Left ventricle myocardium inferior (tissue), 1 donor: ENCODE measurements at places on chromosomes 11 and 22. TPM values are rescaled to one million over a fixed set of nuclear protein-coding genes. Genes with fewer than 3 reads are reported as not detected.

DNA sequence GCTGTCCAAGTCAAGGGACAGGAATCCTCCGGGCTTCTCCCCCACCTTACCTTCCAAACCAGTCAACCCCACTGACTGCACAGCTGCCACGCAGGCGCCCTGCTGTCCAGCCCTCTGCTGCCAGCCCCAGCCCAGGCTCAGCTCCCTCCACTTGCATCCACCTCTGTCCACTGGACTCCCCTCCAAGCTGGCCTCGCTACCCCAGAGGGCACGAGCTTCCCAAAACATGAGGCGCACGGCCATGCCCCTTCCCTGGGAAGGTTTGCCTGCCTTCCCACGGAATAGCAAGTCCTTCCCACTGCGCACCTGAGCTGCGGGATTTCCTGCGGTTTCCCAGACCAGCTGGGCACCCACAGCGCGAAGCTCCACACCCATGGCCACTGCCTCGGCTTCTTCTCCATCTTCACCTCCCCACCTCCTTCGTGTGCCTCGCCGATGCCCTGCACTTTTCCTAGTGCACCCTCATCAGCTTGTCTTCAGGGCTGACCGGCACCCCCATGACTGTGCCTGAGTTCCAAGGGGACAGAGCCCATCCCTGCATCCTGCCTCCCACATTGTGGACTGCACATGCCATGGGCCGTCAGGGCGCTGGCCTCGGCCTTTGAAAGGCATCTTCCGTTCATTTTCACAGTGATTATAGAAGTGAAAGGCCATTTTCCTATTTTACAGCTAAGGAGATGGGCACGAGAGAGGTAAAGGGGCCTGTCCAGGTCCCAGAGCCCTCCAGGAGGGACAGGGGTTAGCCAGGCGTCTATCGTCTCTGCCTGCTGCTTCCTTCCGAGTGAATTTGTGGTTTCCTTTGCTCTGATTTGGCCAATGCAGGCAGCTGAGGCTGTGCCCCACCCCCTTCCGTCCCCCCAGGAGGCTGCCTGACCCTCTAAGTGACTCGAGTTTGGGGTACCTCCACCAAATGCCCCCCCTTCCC, 16.4 kb downstream of the IFITM10 start:
- no peak for DNase-seq

DNA sequence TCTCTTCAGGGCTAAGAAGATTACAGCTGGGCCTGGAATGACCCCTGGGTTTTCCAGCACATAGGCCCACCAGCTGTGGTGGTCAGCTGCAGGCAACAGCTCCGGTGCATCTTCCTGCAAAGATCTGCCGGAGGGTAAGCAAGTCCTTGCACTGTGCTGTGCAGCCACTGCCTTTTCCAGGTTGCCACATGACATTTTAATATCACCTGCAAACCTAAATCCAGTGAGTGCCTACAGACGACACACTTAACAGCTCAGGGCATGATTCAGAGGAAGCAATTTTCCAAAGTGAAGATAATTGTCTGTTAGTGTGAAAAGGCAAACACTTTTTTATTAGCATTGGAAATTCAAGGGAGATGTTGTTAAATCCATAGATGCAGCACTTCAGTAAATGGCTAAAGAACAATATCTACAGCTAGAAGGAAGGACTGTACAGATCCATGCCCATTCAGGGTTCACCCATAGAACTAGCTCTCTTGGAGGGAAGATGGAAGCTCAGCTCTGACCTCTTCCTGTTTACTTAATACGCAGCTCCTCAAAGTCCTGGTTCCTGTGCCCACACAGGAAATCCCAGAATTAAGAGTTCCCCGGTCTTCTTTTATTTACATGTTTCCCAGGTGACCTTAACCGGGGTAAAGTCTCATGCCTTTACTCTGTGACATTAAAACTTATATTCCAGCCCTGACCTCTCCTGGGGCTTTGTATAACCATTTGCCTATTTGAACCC, 13.3 kb upstream of the NRIP3 start:
- no peak for DNase-seq

- DNase-seq: no peak
Observed at GRCh38 chr11:9527481-9528135, 45.9 kb upstream of the WEE1 start.

The ST13 gene
- 181 TPM for total RNA-seq

DNA sequence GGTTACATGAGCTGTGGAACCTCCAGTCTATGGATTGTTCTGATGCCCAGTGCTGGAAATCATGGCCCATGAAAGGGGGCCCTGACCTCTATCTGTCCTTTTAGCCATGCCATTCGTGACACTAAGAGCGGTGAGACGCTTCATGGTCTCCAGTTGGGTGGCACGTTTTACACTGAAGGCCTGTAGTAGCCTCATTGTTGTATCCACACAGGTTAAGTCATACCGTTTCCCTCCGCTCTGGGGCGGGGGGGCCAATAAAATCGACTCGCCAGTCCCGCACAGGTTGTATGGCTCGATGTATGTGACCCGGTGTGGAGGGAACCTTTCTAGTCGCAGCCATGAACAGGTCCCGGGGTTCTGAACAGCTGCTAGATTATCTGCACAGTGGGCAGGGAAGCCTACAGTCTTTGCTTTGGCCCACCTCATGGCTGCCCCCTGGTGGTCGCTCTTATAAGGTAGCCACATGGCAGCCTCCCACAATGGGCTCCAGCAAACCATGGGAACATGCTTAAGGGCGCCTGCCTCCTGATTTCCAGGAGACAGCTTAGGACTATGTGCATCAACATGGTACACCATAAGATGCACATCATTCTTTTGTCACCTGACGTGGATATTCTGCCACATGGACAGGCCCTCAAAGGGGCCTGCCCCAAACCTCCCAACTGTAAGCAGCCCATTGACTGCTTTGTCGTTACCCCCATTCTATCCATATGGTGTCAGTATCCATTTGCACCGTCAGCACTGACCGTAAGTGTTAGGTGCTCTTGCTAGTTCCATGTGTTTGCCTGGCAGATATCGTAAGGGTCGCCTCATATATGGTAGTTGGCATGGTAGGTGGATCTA, 19.7 kb upstream of the APOL3 start:
- peak; percentile 89 for DNase-seq

GRCh38 chr11:2089536-2090165, 49.5 kb downstream of the IGF2 start:
- DNase-seq: no peak

- DNase-seq: peak; percentile 50
Observed at GRCh38 chr11:66002648-66003225, 434 bp downstream of the BANF1 start.

The C11orf52 gene
- 1.2 TPM for total RNA-seq

- DNase-seq: no peak
Observed at GRCh38 chr11:63760487-63761079, 8.0 kb downstream of the ZFTA start.

The NUP50 gene
- 12.9 TPM for total RNA-seq

DNA sequence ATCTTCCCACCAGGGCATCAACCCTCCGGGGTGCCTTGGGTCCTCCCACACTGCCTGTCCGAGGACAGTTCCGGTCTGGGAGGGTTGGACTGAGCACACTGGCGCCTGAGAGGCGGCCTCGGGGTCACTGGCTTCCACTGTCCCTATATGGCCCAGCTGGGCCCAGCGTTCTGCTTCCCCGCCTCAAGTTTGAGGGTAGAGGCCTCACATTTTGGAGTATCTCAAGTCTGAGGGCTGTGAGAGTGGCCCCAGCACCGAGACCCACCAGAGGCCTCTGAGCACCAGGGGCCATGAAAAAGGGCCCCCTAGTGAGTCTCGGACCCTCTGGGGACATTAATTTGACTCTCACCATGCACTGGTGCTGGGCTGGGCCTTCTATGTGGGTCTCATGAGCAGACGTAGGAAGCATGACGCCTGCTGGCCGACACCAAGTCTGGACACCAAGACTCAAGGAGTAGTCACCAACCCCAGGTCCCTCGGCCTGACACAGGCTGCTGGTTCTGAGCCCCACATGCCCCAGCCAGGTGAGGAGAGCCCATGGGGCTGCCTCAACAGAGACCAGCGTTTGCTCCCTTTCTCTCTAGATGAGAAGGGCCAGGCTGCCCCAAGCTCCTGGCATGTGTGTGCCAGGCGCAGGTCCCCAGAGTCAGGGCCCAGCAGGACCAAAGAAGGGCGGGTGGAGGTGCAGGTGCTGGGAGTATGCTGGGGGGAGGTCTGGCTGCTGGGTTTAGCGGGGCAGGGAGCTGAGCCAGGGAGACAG, 27.5 kb downstream of the ARVCF start:
- no peak for DNase-seq

- peak; percentile 22 for DNase-seq
Observed at GRCh38 chr11:35321532-35322317, 97.6 kb downstream of the SLC1A2 start.

GRCh38 chr11:98740321-98740720, 280.4 kb upstream of the CNTN5 start:
- DNase-seq: no peak

DNA sequence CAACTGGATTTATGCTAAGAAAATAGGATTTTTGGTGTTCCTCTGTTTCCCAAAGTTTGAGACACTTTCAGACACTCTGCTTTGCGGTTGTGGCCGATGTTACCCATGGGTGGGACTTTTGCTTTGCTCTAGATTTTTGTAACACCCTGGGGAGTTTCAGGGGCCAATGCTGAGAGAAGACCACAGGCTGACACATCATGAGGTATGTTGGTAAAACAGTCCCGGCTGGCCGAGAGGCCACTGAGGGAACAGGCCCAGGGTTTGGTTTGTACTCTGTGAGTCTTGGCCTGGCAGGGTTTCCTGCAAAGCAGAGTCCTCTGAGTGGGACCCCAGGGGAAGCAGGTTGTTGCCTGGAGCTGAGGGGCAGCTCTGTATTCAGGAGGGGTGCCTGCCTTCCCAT, 78.5 kb upstream of the PITPNB start:
- DNase-seq: no peak

GRCh38 chr11:129148487-129148886, 43.6 kb downstream of the ARHGAP32 start:
- no peak for DNase-seq

The DEPDC7 gene
- total RNA-seq: 0.55 TPM

DNA sequence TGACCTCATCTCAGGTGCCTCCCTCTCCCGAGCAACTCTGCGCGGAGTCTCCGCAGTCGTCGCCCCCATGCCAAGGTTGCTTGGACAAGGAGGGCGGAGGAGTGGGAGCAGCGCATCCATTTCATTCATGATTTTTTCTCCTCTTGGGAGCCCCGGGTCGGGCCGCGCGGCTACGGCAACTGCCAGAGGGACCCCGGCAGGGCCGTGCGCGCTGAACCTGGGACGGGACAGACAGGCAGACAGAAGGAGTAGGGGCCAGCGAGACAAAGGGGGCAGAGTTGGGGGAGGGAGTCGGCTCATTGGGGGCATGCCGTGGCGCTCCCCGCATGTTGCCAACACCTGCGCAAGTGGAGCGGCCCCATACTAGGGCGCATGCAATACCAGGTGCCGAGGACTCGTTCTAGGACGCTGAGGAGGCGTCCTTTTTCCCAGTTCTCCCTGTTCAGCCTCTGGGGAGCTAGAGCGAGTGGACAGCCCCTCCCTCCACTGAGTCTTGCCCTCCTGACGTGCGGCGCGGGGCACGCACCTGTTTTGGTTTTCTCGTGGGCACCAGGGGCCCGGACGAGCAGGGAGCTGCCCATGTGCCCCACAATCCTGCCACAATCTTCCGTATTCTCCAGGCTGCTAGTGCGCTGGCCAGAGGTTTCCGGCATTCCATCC, 501 bp upstream of the PTPN5 start:
- no peak for DNase-seq

The ARHGAP8 gene
- total RNA-seq: not detected

GRCh38 chr11:86171627-86172026, 72.9 kb upstream of the EED start:
- no peak for DNase-seq

- peak; percentile 40 for DNase-seq
Observed at GRCh38 chr11:111733016-111733415, 33.2 kb downstream of the PPP2R1B start.

The SAA4 gene
- not detected for total RNA-seq

GRCh38 chr11:33266393-33267215, 9.4 kb downstream of the HIPK3 start:
- peak; percentile 45 for DNase-seq

GRCh38 chr11:130076778-130077481, 7.2 kb downstream of the APLP2 start:
- DNase-seq: no peak

- no peak for DNase-seq
Observed at GRCh38 chr22:50576070-50576469, 2.2 kb downstream of the CPT1B start.
